Activated CD8-positive, alpha-beta T cell treated with anti-CD3 and anti-CD28 coated beads for 36 hours (primary cell): ENCODE measurements at places on chromosomes 7 and 10. TPM values are rescaled to one million over a fixed set of nuclear protein-coding genes. Genes with fewer than 3 reads are reported as not detected.

DNA sequence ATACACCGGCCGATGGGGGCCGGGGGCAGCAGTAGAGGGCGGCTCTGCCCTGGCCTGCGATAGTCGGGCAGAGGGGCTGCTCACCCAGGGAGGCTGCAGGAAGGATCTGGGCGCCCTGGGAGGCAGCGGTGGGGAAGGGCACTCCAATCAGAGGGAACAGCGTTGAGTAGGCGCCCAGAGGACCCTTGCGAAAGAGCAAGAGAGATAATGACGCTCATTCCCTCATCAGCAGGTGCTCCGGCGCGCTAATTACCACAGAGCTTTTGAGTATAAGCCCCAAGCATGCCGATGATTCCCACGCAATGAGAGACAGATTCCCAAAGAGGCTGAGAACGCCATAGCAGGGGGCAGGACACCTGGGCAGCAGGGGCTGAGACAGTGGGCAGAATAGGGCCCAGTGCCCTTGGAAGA lies 215.3 kb downstream of the MAD1L1 start:
- H3K27ac ChIP-seq, result no peak overlapping the region
- no peak overlapping the region for H3K4me3 ChIP-seq
- H3K27me3 ChIP-seq, result no peaks in the 10 kb centered on the region
- no peak for DNase-seq
- H3K4me1 ChIP-seq, result peaks cover 23% of the 10 kb centered on the region
- no peaks in the 10 kb centered on the region for H3K36me3 ChIP-seq

DNA sequence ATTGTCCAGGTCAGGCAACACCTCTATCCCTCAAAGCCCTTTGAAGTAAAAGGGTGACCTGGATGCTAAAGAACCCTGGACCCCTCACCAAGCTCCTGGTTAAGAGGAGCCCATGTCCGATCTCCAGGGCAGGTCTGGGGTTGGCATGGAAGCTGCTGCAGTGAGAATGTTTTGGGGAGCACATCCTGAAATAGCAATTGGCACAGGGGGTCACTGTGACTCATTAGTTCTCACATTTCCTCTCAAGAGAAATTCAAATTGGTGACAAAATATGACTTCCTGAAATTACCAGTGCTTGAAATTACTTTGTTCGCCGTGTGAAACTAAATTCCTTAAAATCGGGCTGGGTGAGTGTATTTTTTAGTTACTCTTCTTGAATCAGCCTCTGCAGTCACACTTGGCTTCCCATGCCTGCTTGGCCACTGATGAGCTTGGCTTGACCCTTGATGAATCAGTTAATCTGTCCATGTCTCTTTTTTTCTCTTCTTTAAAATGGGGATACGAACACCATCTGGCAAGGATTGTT lies 18.8 kb upstream of the ARHGAP22 start:
- peaks cover 2% of the 10 kb centered on the region for H3K27me3 ChIP-seq
- H3K36me3 ChIP-seq, result no peaks in the 10 kb centered on the region
- no peak overlapping the region for H3K27ac ChIP-seq
- no peak for DNase-seq
- H3K4me3 ChIP-seq, result no peak overlapping the region

DNA sequence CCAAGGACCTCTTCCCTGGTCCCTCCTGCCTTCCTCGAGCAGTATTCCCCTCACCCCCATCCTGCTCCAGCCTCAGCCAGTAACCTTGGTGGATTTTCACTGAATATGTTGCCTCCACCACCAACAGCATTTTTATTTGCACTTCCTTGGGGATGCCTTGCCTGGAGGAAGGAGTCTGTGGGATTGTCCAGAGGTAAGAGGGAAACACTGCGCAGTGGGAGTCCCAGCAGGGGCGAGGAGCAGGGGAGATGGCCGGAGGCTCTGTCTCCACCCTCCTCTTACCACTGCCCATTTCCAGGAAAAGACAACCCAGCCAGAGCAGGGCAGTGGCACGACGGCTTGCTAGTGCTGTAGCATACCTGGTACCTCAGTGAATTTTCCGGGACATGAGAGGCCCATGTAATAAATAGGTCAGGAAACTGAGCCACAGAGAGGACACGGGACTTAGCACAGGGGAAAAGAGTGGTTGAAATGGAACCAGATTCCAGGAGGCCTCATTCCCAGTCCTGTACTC lies 388.2 kb upstream of the PODXL start:
- no peaks in the 10 kb centered on the region for H3K36me3 ChIP-seq
- DNase-seq, result no peak
- H3K4me1 ChIP-seq, result no peaks in the 10 kb centered on the region
- H3K4me3 ChIP-seq, result no peak overlapping the region
- H3K27me3 ChIP-seq, result peaks cover 23% of the 10 kb centered on the region
- H3K27ac ChIP-seq, result no peak overlapping the region

GRCh38 chr10:82768040-82768439 lies 893.0 kb downstream of the NRG3 start:
- DNase-seq, result no peak
- H3K4me1 ChIP-seq, result no peaks in the 10 kb centered on the region
- H3K27me3 ChIP-seq, result no peaks in the 10 kb centered on the region
- H3K27ac ChIP-seq, result no peak overlapping the region
- H3K4me3 ChIP-seq, result no peak overlapping the region
- no peaks in the 10 kb centered on the region for H3K36me3 ChIP-seq

GRCh38 chr7:26224359-26224758 lies 22.8 kb downstream of the CBX3 start:
- H3K27me3 ChIP-seq, result peaks cover 3% of the 10 kb centered on the region
- H3K27ac ChIP-seq, result no peak overlapping the region
- no peak for DNase-seq
- no peaks in the 10 kb centered on the region for H3K4me1 ChIP-seq

- peak within 1 kb of the TSS; percentile 89 for H3K27ac ChIP-seq
- H3K36me3 ChIP-seq, result peaks cover 14% of the 10 kb centered on the region
- DNase-seq, result peak; percentile 96
- no peaks in the 10 kb centered on the region for H3K27me3 ChIP-seq
Measured at GRCh38 chr7:100158229-100159098, at the start of gene TRAPPC14. Gene TRAPPC14, minus strand, starts transcription at chr7:100158723. Its CDS starts 224 bp downstream, at chr7:100158499.

GRCh38 chr10:13883636-13884444 lies 297.1 kb downstream of the PRPF18 start:
- H3K4me1 ChIP-seq, result peaks cover 7% of the 10 kb centered on the region
- no peak overlapping the region for H3K27ac ChIP-seq
- no peak overlapping the region for H3K4me3 ChIP-seq
- peaks cover 8% of the 10 kb centered on the region for H3K27me3 ChIP-seq

DNA sequence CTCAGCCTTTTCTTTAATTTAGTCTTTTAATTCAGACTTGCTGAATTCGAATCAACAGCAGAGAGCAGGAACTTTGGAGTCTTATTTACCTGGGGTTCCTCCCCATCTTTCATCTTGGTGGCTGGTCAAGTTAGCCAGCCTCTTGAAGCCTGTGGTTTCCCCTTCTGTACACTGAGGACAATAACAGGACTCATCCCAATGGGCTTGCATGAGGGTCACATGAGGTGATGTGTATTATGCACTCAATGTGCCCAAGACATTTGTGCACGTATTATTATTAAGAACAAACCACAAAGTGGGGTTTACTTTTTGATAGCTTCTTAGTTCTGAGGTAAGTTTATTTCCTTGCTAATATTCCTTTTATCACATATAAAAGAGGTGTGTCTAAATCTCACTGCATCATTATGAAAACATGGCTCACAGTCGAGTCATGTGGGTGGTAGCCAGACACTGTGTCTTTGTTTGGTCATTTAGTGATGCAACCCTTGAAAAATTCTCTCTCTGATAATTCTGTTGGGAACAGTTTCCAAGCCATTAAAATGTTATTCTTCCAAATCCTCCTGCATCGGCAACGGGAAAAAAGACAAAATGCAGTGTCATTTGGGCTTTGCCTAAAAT lies 86.5 kb upstream of the GRB10 start:
- no peak overlapping the region for H3K4me3 ChIP-seq
- no peak for DNase-seq
- H3K4me1 ChIP-seq, result no peaks in the 10 kb centered on the region
- no peaks in the 10 kb centered on the region for H3K36me3 ChIP-seq

OPTN gene
- total RNA-seq, result 32.0 TPM

MUC12 gene
- total RNA-seq, result 0.54 TPM
